Endothelial cell of umbilical vein (primary cell): ENCODE measurements at places on chromosomes 12 and 14. TPM values are rescaled to one million over a fixed set of nuclear protein-coding genes. Genes with fewer than 3 reads are reported as not detected.

- no peaks in the 10 kb centered on the region for H3K27me3 ChIP-seq
- no peak for DNase-seq
- H3K4me3 ChIP-seq, result no peak overlapping the region
- no peaks in the 10 kb centered on the region for H3K36me3 ChIP-seq
- H3K27ac ChIP-seq, result no peak overlapping the region
Measured at GRCh38 chr12:67096533-67097318, 172.4 kb upstream of the CAND1 start.

NKX2-1 gene
- not detected in 2 replicates for total RNA-seq

TC2N gene
- 0.40 TPM in 1 of 2 replicates, not detected in the other for total RNA-seq

DNA sequence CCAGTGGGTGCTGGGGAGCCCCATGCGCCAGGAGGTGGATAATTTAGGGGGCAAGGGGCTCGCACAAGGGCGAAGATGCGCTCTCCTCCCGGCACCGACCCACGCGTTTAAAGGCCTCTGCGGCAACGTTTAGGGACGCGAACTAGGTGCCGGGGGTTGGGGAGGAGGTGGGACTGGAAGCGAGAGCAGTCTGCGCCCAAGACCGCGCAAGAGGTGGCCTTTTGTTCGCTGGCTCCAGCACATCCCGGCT, 1.3 kb downstream of the SLC38A1 start:
- no peak for DNase-seq
- peak overlapping the region; percentile 82 for H3K27ac ChIP-seq
- no peaks in the 10 kb centered on the region for H3K36me3 ChIP-seq
- H3K27me3 ChIP-seq, result no peaks in the 10 kb centered on the region

METTL25 gene
- 8.5 and 10.4 TPM in 2 replicates for total RNA-seq

CHPT1 gene
- 19.3 and 25.3 TPM in 2 replicates for total RNA-seq

PLD4 gene
- 0.05 and 0.11 TPM in 2 replicates for total RNA-seq

TMEM229B gene
- total RNA-seq, result 0.28 TPM in 1 of 2 replicates, not detected in the other

LRP1-AS gene
- total RNA-seq, result not detected in 2 replicates

DNA sequence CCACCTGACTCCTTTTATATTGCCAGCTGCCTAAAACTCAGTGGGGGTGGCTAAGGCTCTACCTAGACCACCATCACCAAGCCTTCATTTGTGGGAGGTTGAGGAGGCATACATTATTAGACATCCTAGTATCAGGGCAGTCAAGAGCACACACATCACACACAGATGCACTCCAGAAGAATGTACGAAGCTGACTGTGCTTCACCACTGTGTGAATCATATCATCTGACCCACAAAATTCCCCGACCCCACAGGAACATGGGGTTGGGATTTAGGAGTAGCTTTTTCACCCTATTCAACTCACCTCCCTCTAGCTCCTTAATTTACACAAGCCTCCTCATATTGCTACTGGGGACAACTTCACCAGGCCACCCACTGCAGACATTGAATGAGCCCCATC, 64.8 kb upstream of the BDKRB2 start:
- peaks cover 6% of the 10 kb centered on the region for H3K4me1 ChIP-seq
- H3K27ac ChIP-seq, result no peak overlapping the region
- H3K36me3 ChIP-seq, result no peaks in the 10 kb centered on the region
- no peak for DNase-seq
- H3K27me3 ChIP-seq, result no peaks in the 10 kb centered on the region

LRRC10 gene
- total RNA-seq, result not detected in 2 replicates

TPI1 gene
- 643 and 676 TPM in 2 replicates for total RNA-seq

DNA sequence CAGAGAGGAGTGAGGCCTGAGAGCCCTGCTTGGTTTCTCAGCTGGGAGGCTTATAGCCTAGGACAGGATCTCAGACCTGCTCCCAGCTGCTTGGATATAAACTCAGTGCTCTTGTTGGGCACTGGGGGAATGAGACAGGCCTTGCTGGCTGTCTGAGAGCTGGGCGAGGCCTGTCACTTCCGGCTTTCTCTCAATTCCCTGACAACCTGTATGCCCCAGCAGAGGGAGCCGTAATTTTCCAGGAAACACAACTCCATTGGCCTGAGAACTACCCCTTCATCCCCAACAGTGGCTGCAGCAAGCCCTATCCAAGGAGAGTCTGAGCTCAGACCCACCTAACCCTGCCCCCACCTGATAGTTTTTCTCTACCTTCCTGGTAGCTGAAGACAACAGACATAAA, 258.3 kb upstream of the STXBP6 start:
- no peaks in the 10 kb centered on the region for H3K27me3 ChIP-seq
- no peaks in the 10 kb centered on the region for H3K36me3 ChIP-seq

POLE2 gene
- 16.4 and 18.3 TPM in 2 replicates for total RNA-seq

DNA sequence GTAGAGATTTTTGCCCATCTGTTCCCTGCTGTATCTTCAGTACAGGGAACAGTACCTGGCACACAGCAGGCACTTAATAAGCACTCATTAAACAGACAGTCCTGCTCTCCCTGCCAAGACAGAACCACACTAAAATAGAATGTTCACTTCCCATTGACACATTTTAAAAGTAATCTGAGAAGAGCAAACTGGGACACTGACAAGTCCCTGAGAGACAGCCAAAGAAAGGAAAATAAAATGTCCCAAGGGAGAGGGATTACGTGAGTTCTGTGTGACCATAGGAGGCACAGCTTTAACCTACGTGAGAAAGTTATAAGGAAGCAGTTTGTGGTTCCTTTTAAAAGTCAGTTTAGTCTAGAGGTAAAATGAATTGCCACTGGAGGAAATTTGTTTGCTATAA, 43.9 kb upstream of the SYCP3 start:
- H3K36me3 ChIP-seq, result no peaks in the 10 kb centered on the region
- H3K27me3 ChIP-seq, result no peaks in the 10 kb centered on the region
- no peak overlapping the region for H3K4me3 ChIP-seq

CLEC9A gene
- total RNA-seq, result not detected in 2 replicates

- H3K36me3 ChIP-seq, result no peaks in the 10 kb centered on the region
- DNase-seq, result no peak
- no peaks in the 10 kb centered on the region for H3K27me3 ChIP-seq
- no peaks in the 10 kb centered on the region for H3K4me1 ChIP-seq
Measured at GRCh38 chr12:19829100-19829853, 390.0 kb downstream of the AEBP2 start.

DNA sequence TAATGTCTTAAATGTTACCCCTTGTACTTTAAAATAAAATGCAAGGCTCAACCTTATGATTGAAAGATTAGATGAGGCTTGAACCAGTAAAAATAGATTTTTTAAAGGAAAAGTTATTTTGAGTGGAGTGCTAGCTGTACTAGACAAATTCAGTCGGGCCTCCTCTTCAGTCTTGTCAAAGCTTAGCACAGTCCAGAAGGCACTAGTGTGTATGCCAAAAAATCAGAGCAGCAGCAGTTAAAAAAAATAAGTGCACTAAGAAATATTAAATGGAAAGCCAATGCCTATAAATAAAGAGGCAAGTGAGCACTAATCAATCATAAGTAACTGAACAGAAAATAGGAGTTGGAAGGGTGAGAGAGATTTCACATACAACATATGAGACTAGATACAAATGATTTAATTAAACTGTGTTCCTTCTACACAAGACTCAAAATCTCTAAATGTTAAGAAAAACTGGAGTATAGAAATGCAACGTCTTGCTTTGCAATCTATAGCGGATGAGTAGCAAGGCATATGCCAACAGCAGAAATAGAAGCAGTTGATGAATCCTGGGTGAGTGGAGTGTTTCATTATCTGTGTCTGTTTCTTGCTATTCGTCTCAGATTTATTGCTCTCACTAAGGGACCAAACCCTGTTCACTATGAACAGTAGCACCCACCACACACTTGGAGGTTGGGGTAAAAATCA, 172.1 kb downstream of the ETNK1 start:
- no peaks in the 10 kb centered on the region for H3K4me1 ChIP-seq
- H3K27me3 ChIP-seq, result no peaks in the 10 kb centered on the region
- no peak overlapping the region for H3K27ac ChIP-seq
- no peak overlapping the region for H3K4me3 ChIP-seq

- no peak overlapping the region for H3K27ac ChIP-seq
- no peaks in the 10 kb centered on the region for H3K27me3 ChIP-seq
- H3K36me3 ChIP-seq, result no peaks in the 10 kb centered on the region
- H3K4me3 ChIP-seq, result no peak overlapping the region
- no peak for DNase-seq
- H3K4me1 ChIP-seq, result no peaks in the 10 kb centered on the region
Measured at GRCh38 chr14:95943699-95944098, 67.1 kb downstream of the TUNAR start.

GRCh38 chr14:33676135-33676566, 274.7 kb downstream of the EGLN3 start:
- H3K4me1 ChIP-seq, result peaks cover 20% of the 10 kb centered on the region
- H3K36me3 ChIP-seq, result no peaks in the 10 kb centered on the region
- DNase-seq, result peak; percentile 26
- H3K27me3 ChIP-seq, result no peaks in the 10 kb centered on the region
- H3K27ac ChIP-seq, result no peak overlapping the region
- no peak overlapping the region for H3K4me3 ChIP-seq

POTEG gene
- total RNA-seq, result not detected in 2 replicates

- no peak overlapping the region for H3K27ac ChIP-seq
- H3K36me3 ChIP-seq, result no peaks in the 10 kb centered on the region
- H3K4me3 ChIP-seq, result no peak overlapping the region
- no peaks in the 10 kb centered on the region for H3K4me1 ChIP-seq
- peaks cover 88% of the 10 kb centered on the region for H3K27me3 ChIP-seq
Measured at GRCh38 chr12:57220770-57221168, 4.2 kb downstream of the NXPH4 start.

CELA1 gene
- not detected in 2 replicates for total RNA-seq

- no peak for DNase-seq
- H3K4me3 ChIP-seq, result no peak overlapping the region
- H3K27me3 ChIP-seq, result no peaks in the 10 kb centered on the region
- no peak overlapping the region for H3K27ac ChIP-seq
- no peaks in the 10 kb centered on the region for H3K36me3 ChIP-seq
Measured at GRCh38 chr12:123948401-123948795, 24.2 kb downstream of the CCDC92 start.
